ENCODE measurements at places on chromosomes 1 and 21.

DNA sequence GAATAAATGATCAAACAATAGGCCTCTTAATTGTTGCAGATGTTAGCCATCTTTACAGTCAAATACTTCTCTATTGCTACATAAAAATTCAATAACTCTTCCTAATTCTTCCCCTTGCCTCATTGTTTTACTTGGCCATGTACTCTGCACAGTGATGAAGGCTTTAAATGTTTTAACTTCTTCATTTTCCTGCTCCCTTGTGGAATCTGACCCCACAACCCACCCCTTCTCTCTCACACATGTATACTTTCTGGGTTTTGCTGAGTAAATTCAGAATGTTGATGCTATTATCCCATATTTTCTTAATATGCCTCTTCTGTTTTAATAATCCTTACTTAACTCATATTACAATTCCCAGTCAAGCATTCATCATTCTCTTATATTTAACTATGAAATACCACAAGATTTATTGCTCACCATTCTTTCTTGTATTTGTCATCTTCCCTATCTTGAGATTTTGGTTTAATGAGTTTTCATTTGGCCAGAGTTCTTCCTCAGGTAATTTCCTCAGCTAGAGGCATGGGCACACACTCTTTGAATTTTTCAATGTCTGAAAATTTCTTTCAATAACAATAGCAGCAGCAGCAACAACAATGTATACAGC is 327.8 kb upstream of the USP24 start:
- DNase-seq: no peak

GRCh38 chr1:37596182-37596667 is 488 bp upstream of the GNL2 start:
- no peak for DNase-seq

DNA sequence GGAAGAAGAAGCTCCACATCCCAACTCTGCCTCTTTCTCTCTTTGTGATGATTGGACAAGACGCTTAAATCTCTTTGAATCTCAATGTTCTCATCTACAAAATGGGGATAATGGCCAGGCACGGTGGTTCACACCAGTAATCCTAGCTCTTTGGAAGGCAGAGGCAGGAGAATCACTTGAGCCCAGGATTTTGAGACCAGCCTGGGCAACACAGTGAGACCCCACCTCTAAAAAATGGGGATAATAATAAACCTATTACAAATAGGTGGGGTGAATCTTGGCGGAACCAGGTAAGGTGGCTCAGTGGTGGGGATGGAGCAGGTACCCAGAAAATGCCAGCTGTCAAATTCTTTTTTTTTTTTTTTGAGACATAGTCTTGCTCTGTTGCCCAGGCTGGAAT is 29.4 kb upstream of the ARHGEF10L start:
- DNase-seq: no peak

- no peak for DNase-seq
These were observed 106.2 kb upstream of the DPT start for GRCh38 chr1:168835176-168835575.

- no peak for DNase-seq
These were observed 34.3 kb upstream of the SLC16A1 start for GRCh38 chr1:112990271-112990670.

- no peak for DNase-seq
These were observed 5.0 kb downstream of the HPDL start for GRCh38 chr1:45331436-45332345.

DNA sequence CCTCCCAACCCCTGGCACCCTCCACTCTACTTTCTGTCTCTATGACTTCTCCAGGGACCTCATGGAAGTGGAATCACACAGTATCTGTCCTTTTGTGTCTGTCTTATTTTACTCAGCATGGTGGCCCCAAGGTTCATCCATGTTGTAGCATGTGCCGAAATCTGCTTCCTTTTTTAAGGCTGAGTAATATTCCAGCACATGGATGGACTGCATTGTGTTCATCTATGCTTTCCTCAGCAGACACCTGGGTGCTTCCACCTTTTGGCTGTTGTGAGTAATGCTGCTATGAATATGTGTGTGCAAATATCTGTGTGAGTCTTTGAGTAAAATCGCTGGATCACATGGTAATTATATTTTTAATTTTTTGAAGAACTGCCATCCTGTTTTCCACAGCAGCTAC is 1.6 kb upstream of the PFKL start:
- DNase-seq: no peak

DNA sequence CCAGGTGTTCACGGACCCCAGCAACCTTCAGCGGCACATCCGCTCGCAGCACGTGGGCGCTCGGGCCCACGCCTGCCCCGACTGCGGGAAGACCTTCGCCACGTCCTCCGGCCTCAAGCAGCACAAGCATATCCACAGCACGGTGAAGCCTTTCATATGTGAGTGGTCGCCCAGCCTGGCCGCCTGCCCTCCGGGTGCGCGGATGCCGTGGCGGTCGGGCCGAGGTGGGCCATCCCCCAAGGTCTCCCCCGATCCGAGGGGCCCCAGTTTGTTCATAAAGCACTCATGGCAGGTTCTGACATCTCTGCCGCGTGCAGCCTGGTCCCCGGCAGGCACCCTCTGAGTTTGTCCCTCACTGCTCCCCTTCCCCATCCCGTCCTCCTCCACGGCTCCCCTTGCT is 49.0 kb upstream of the ARHGEF16 start:
- no peak for DNase-seq

DNA sequence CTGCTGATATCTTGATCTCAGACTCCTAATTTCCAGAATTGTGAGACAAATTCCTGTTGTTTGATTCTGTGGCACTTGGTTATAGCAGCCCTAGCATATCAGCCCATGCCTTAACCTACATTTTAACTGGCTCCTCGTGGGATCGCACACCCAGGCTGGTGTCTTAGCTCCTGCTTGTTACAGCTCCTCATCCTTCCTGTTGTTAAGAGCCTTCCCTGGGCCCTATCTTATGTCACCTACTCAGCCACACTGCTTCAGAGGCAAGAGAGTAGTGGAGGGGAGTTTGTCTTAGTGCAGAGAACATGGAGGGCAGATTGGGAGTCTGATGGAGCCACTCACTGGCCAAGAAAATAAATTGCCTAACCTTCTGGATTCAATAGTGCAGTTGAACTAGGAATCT is 131.0 kb downstream of the ROR1 start:
- DNase-seq: no peak

DNA sequence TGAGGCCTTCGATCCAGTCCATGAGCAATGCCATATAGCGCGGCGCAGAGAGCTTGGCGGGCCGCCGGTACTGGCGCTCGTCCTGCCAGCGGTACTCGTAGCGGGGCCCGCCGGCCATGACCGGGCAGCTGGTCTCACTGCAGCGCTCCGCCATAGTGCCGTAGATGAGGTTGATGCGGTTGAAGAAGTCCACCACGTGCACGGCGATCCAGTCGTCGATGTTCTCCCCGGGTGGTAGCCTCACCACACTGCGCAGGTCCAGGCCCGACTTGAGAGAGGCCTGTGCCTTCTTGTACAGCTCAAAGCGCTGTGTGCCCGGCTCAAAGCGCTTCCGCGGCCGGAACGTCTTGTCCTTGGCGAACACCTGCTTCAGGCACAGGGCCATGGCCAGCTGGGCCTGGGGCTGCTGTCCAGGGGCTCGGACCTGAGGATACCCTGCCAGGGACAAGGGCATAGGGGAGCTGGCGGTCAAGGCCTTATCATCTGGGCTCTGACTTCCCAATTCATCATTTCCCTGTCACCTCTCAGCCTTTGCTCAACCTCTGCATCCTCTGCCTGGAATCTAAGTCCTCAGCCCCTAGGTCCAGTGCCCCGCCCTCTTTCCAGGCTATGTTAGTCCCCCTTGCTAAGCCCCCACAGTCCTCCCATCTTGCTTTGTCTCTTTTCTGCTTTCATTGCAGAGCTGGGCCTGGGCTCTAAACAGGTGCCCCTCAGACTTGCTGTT is 3.5 kb downstream of the MOB3C start:
- peak; percentile 63 for DNase-seq

DNA sequence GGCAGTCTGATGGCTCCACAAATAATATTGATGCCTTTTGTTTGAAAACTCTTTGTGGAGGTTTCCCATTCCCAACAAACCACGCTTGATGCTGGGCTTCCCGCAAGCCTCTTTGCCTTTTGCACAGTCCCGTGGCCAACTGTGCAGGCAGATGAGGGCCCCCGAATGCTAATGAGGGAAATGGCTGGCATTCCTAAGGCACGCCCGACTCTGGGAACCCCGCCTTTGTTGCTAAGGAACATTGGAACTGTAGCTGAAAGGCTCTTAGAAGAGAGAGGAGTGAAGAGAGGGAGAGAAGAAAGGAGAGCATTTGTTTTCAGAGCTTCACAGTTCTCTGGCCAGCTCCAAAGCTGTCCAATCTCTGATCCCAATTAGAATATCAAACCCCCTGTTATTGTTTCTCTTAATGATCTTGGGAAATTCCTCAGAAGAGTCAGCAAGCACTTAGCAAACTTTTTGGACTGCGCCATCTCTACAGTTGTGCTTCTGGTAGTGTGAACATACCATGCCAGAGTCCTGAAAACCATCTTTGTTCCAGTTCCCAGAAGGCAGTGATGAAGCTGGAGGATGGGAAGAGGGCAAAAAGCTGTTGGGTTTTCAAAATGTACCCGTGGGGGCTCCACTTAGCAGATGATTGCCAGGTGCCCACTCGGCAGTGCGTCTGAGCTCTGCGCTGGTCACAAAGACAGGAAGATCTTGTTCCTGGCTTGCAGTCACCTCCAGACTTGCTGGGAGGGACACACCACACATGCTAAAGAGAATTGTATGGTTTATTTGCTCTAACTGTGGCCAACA is 60.1 kb upstream of the CYP2J2 start:
- no peak for DNase-seq

- no peak for DNase-seq
These were observed 111.3 kb downstream of the RPS6KC1 start for GRCh38 chr1:213162338-213162737.

DNA sequence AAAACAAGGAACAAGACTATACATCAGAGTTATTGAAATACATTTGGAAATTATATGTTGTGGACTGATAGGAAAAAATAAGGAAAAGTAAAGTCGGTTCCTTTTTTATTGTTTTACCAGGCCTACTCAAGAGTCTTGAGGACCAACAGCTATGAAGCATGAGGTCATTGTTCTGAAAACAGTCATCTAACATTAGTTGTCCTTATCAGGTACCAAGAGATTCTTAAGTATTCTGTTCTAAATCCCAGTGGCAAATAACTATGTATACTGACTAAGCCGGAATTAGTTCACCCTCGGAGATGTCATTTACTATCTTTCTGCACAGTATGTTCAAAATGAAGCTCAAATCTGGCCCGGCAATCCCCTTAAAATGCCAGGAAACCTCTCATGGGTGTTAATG is 585 bp downstream of the ADGRL4 start:
- no peak for DNase-seq

GRCh38 chr1:56904663-56905397 is 50.2 kb downstream of the C8A start:
- DNase-seq: no peak

DNA sequence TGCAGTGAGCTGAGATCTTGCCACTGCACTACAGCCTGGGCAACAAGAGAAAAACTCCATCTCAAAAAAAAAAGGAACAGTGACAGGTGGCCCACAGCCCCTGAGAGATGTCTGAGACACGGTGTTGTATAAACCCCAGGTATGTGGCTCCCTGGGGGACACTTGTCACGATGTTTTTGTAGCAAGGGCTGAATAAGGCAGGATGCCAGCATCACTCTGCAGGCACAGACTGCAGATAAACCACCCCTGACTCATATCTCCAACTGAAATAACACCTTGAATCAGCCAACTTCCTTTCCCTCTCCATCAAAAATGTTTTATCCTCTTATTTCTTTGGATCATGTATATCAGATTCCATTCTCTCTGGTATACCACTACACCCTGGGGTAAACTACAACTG is 52.5 kb downstream of the NMNAT2 start:
- no peak for DNase-seq

DNA sequence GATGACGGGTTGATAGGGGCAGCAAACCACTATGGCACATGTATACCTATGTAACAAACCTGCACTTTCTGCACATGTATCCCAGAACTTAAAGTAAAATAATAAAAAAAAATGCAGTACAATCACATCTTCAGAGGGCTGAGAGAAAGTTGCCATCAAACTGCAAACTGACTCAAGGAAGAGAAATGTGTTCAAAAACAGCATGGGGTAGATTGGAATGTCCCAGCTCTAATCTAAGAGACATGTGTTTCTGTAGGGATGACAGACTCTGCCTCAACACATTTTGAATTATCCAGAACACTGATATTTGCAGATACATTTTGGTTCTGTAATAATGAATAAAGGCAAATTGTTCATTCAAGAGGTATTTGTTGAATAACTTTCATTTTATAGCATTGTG is 171.2 kb upstream of the RUNX1 start:
- DNase-seq: no peak

- no peak for DNase-seq
These were observed 42.9 kb downstream of the HLX start for GRCh38 chr1:220921971-220922635.

GRCh38 chr1:207309745-207310273 is 11.7 kb upstream of the CD55 start:
- DNase-seq: no peak

DNA sequence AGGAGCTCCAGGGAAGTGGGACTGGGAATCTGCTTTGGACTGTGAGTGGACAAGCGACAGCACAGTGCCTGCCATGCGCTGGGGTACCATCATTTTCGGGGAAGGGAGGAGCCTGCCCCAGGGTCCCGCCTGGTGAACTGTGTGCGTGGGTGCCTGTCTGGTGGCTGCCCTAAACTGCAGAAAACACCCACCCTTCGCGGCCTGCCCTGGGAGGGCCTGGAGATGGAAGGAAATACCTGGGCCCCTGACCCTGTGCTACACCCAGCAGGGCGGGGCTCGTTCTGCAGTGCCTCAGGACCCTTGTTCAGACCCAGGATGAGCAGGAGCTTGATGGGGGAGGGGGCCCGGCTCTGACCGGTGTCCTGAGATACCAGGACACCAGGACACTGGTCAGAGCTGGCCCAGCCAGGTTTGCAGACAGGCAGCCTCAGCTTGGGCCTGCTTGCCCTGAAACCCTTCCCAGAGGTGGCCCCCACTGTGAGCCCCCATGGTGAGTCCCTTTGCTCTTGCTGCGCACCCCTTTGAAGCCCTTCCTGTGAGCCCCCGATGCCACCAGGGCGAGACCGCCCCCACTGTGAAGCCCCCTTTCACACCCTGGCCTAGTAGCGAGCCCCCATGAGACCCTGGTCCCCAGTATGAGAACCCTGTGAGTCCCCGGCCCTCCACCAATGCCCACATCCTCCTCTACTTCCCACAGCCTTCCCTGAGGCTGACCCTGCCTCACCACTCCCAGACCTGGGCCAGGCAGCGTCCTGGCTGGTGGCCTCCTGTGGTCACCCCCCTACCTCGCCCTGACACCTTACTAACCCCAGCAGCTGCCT is 2.6 kb downstream of the GJC2 start:
- no peak for DNase-seq

Measured in H1 (cell line).